Stimulated activated CD8-positive, alpha-beta memory T cell treated with anti-CD3 and anti-CD28 coated beads, Interleukin-7, amount 100 ng/mL, for 24 hours (primary cell): ENCODE measurements at places on chromosomes 12 and 14.

DNA sequence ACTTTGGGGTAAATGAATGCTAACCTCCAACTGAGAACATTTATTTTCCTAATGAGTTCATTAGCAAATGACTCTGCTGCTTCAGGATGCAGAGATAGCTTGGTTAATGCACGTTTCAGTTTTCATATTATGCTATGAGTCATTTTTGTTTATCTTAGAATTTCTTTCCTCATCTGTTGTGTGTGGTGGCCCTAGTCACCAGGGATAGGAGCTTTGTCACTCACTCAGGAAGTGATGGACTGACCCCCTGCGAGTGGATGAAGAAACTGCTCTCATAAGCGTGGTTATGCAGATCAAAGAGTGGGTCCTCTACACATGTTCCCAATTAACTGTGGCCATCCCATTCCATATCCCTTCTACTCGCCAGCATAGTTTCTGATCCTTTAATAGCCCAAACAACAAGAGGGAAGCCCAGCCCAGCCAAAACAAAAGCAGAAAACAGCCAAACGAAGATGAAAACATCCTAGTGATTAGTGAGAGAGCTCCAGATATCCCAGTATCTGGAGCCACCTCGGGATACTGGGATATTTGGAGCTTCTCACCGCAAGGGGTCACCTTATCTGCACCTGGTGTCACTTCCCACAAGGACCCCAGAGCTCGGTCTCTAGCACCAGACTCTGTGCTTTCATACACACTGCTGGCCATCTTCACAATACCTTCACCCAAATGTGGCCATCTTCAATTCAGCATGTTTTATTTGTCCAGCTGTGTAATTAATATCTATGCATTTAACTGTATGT is 8.6 kb downstream of the TC2N start:
- no peak for DNase-seq

- DNase-seq = no peak
Measured at GRCh38 chr14:96390965-96391292, 999 bp upstream of the AK7 start.

DNA sequence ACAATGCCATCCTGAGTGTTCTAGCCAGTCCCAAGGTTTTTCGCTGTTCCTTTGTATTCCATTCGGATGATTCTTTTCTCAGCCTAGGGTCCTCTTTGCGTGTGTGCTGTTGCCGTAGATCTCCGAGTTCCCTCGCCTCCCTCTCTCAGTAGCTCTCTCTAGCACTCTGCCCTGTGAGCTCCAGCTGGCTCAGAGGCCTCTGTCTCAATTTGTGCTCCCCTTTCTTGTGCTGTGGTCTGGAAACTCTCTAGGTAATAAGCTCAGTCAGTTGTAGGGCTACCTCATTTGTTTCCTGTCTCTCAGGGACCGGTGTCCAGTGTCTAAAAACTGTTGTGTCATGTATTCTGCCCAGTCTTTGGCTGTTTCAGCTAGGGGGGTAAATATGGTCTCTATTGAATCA is 179.3 kb downstream of the PCNX1 start:
- DNase-seq = no peak

GRCh38 chr14:58491593-58491992 is 64.1 kb downstream of the KIAA0586 start:
- no peak for DNase-seq

GRCh38 chr14:104094709-104095425 is 9.4 kb downstream of the ASPG start:
- DNase-seq = peak; percentile 66

GRCh38 chr14:100035700-100036099 is 29.5 kb upstream of the EVL start:
- DNase-seq = no peak

- DNase-seq = no peak
Measured at GRCh38 chr12:75747572-75748021, 236.2 kb upstream of the KRR1 start.

- DNase-seq = no peak
Measured at GRCh38 chr12:51405801-51406207, 14.6 kb upstream of the GALNT6 start.

- no peak for DNase-seq
Measured at GRCh38 chr14:71179066-71179465, 271.8 kb downstream of the PCNX1 start.

DNA sequence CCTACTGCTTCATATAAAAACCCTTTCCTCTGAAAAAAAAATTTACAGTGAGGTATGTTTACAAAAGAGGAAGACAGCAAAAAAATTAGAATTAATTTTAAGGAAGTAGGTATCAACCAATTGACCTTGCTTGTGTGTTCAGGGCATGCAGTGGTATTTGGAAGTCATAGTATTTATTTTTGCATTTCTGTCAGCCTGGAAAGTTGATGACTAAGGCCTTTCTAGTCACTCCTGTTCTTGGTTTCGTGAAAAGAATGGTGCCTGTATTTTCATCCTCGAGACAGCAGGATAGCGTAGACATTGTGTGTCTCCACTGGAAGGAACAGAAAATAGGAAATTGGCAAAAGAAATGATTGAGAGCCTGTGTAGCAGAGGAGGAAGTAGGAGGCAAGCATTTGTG is 24.5 kb downstream of the SLC16A7 start:
- DNase-seq = no peak

DNA sequence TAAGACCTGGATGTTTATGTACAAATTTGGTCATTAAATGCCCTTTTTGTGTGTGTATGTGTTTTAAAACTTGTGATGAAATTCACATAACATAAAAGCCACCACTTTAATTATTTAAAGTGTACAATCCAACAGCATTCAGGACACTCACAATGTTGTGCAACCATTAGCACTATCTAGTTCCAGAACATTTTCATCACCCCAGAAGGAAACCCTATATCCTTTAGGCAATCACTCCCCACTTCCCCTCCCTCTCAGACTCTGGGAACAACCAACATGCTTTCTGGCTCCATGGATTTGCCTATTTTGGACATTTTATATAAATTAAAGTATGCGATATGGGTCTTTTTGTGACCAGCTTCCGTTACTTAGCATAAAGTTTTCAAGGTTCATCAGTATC is 124.6 kb downstream of the TTC7B start:
- DNase-seq = no peak

- no peak for DNase-seq
Measured at GRCh38 chr14:98415766-98416165, 856.2 kb downstream of the BCL11B start.

- no peak for DNase-seq
Measured at GRCh38 chr12:114981036-114981435, 297.1 kb upstream of the TBX3 start.

GRCh38 chr12:114769634-114770033 is 85.7 kb upstream of the TBX3 start:
- no peak for DNase-seq

DNA sequence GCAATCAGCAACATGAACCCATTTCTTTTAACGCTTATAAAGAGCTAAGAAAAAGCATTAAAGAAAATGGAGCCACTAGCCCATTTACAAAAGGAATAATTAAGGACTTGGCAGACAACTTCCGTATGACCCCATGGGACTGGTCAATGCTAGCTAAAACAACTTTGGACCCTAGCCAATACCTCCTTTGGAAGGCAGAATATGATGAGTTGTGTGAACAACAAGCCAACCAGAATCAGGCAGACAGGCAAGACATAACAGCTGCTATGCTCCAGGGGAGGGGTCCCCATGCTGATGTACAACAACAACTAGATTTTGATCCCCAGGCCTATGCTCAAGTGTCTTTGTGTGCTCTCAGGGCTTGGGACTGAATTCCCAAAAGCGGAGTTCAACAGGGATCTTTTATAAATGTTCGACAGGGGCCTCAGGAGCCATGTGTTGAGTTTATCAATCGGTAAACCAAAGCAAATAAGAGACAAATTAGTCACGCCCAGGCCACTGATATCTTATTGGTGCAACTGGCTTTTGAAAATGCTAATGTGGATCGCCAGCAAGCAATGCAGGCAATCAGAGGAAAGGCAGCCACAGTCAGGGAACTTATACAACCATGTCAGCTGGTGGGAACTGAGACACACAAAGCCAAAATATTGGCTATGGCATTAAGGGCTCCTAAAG is 254.4 kb upstream of the DIO2 start:
- no peak for DNase-seq

DNA sequence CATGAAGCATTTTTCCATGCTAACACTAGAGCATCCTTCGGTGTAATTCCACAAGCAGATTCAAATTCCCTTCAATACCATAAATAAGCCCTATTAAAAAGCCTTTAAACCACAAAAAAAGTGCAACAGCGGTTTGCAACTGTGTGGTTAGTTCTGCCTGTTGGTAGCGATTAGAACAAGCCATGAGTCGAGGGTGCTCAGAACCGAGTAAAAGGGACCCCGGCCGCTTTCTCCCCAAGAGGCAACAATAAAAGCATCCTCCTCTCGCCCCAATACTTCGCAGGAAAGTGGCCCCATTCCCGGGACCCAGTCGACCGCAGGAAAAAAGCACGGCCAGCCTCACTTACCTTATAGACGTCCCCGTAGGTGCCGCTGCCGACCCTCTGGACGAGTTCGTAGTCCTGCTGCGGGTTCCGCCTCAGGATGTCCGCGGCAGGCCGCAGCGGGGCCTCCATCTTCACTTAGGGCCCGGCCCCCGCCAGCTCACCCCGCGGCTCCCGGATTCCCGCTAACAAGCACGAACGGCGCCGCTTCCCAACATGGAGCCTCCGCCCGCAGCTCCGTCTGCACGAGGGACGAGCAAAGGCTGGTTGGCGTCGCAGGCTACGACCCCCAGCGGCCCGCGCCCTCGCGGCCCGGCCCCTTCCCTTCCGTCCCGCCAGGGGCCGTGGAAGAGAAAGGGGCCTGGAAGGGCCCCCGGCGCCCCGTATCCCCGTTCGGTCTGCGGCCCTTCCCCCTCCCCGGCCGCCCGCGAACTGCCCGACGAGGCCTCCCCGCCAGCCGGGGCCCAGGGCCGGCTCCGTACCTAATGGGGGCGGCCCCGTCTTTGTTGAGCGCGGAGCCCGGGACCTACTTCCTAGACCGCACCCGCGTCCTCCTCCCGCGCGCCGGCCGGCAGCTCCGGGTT is 521 bp downstream of the MAP4K5 start:
- DNase-seq = no peak

- no peak for DNase-seq
Measured at GRCh38 chr12:95328708-95329107, 111.1 kb downstream of the VEZT start.

DNA sequence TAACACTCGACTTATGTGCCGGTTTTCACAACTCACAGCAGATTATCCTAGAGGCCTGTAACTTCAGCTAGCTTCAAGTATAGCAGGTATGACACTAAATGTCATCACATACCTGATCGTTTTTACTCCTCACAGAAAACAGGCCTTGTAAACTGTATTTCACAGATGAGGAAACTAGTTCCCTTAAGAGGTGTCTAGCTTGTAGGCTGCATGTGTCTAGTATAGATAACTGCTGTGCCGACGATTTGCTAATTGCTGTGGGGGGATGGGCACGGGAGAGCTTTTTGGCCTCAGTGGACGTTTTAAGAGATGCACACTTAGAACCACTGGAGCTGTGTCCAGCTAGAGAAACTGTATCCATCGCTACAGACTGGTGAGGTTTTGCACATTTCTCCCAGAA is 78.8 kb downstream of the PAPOLA start:
- DNase-seq = no peak

- DNase-seq = no peak
Measured at GRCh38 chr12:62512901-62513300, 46.3 kb downstream of the MON2 start.

DNA sequence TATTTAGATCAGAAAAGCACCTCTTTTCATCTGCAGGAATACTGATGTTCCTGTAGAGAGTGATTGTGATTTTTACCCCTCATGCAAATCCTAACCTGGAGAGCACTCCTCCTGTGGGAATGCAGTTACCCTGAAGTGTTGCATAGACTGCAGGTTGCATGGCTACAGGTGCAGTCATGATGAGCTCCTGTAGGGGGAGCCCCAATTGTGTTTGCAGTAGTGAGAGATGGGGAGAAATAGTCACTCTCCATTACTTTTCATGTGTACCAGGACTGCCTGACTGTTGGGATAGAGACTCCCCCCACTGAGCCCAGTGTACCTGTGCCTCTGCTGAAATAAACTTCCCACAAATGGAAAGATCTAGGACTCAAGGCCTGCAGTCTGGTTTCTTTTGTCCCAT is 1086.5 kb downstream of the SLC6A15 start:
- DNase-seq = no peak

- no peak for DNase-seq
Measured at GRCh38 chr12:11885261-11886038, 185.3 kb upstream of the BCL2L14 start.

DNA sequence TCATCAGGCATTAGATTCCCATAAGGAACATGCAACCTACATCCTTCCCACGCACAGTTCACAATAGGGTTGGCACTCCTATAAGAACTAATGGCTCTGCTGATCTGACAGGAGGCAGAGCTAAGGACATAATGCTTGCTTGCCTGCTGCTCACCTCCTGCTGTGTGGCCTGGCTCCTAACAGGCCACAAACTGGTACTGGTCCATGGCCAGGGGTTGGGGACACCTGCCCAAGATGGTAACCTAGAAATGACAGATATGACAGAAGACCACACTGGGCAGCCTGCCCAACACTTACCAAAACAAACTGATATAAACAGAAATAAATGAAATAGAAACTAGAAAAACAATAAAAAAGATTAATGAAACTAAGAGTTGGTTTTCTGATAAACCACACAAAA is 325.6 kb downstream of the SEC23A start:
- DNase-seq = no peak

- DNase-seq = no peak
Measured at GRCh38 chr14:35375558-35376025, 29.0 kb downstream of the NFKBIA start.

- no peak for DNase-seq
Measured at GRCh38 chr12:109739747-109740693, 26.4 kb downstream of the FAM222A start.

- no peak for DNase-seq
Measured at GRCh38 chr12:102976609-102977280, 19.3 kb downstream of the ASCL1 start.

GRCh38 chr12:51864833-51865670 is 16.5 kb upstream of the FIGNL2 start:
- DNase-seq = no peak

DNA sequence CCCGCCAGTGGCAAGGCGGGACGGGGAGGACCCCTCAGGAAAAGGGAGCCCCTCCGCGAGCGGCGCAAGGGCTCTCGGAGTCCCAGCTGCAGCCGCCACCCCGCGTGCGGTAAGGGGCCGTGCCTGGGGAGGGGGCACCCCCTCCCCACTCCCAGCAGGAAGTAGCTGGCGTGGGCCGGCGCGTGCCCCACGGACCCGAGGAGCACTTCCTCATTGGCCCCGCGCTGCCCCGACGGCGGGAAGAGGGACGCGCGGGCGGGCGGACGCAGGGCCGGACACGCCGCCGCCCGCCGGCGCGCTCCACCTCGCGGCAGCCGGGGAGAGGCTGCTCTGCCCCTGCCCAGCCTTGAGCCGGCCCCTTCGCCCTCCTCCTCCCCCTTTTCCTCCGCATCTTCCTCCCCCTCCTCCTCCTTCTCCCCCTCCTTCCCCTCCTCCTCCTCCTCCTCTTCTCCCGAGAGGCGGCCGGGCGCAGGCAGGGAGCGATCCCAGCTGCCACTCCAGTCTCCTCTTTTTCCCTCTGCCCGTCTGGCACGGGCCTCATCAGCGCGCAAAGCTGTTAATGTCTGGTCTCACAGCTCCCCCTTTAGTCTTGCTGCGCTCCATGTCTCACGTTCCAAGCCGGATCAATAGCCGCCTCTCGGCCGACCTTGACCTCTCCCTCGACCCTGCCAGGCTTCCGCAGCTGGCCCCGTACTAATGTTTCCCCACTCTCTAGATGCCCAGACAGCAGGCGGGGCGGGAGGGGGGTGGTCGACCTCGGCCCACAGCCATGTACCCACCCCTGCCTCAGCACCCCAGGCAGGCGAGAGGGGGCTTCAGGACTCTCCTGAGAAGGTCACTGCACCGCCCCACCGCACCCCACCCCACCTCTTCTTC is 2.6 kb upstream of the BCL11B start:
- DNase-seq = no peak

GRCh38 chr14:77290705-77291104 is 19.7 kb upstream of the NGB start:
- DNase-seq = no peak
